Stimulated activated CD4-positive, alpha-beta T cell treated with anti-CD3 and anti-CD28 coated beads, Interleukin-1b, Interleukin-23, amount 100 ng/mL, for 1 hour (primary cell): ENCODE measurements at places on chromosomes 3 and 15.

DNA sequence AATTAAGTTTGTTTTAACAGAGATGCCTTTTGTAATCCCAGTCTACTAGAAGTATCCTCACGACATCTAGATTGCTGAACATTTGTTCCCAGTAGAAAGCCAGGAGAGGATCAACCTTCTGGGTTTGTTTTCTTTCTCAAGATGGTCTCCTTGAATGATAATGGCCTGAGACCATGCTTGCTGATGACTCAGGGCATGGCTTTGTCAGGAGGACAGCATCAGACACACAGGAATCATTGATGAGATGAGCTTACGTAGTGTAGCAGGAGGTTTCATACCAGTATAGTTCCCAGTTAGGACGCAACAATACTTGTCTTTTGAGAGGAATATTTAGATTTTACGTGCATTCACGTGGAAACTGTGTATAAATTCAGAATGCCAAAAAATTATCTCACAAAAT lies 38.6 kb downstream of the ATP1B3 start:
- DNase-seq = no peak

- DNase-seq = no peak
These were observed 34.2 kb upstream of the ACAD9 start for GRCh38 chr3:128845119-128845777.

DNA sequence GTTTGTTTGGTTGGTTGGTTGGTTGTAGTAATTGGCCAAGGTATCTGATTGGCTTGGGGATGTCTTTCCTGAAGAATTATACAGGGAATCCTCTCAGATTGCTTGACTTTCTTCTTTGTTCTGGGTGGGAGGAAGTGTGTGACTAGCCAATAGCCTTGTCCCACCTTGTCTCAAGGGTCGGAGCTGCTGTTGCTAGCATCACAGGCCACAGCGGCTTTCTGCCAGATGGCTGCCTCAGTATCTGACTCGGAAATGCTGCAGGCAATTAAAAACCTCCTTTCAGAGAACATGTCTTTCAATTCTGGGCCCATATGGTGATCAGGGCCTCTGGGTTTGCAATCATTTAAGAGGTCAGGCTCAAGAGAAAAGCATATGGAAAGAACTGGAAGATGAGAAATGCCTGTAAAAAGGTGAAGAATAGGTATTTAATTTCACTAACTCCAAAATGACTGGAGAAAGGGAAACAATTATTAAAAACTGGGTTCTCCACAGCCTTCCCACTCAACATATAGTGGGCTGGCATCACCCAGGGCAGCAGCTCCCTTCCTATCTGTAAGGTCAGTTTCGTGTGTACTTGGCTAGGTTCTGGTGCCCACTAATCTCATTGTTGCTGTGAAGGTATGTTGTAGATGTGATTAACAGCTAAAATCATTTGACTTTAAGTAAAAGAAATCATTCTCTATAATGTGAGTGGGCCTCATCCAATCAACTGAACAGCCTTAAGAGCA lies 32.4 kb downstream of the TGFBR2 start:
- DNase-seq = no peak

DNA sequence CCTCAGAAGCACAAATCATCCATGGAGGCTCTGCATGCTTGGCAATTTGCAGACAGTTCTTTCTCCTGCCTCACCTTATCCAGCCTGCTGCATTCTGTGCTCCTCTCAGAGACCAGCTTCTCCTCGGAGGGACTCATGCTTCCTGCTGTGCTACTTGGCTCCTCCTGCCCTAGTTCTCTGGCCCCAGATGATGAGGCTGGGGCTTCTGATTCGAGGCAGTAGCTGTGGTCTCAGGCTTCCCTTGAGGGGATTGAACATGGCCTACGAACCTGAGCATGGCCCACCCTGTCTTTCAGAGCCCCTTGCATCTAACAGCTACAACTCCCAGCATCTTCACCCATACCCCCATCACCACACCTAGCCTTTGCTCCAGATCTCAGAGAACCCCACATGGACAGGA lies 6.7 kb downstream of the VIPR1 start:
- no peak for DNase-seq

- DNase-seq = no peak
These were observed 78.1 kb downstream of the ZNF621 start for GRCh38 chr3:40602778-40603385.

DNA sequence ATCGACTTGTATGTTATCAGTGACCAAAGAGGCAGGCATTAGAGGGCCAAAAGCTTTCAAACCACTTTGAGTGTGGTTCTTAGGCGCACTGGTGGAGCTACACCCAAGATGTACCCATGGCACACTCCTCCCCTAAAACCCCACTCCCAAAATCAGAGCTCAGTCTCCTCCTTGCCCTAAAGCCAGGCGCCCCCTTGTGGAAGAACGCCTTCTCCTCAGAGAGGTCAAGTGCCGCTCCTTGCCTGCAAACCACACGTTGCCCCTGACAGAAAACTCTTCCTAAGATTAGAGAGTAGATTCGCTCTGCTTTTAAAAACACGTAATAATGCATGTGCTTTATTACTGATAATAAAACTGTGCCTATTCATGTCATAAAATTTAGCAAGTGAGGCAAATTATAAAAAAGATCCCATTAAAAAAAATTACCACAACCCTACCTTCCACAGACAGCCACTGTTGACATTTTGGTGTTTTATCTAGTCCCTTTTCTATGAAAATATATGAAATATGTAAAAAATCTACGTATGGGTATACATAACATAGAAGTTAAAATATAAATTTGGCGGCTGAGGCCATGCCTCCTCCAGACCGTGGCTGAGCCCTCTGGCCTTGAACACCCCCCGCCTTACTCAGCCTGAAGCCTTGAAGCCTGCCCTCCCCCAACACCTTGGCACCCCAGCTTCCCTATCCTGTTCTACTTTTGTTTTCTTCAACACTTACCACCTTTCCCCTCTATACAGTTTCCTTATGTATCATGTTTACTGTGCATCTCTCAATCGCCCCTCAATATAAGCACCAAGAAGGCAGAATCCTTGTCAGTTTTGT lies 33.5 kb downstream of the BCL2L10 start:
- peak; percentile 62 for DNase-seq

- no peak for DNase-seq
These were observed 19.3 kb downstream of the UBR1 start for GRCh38 chr15:43086551-43086950.

DNA sequence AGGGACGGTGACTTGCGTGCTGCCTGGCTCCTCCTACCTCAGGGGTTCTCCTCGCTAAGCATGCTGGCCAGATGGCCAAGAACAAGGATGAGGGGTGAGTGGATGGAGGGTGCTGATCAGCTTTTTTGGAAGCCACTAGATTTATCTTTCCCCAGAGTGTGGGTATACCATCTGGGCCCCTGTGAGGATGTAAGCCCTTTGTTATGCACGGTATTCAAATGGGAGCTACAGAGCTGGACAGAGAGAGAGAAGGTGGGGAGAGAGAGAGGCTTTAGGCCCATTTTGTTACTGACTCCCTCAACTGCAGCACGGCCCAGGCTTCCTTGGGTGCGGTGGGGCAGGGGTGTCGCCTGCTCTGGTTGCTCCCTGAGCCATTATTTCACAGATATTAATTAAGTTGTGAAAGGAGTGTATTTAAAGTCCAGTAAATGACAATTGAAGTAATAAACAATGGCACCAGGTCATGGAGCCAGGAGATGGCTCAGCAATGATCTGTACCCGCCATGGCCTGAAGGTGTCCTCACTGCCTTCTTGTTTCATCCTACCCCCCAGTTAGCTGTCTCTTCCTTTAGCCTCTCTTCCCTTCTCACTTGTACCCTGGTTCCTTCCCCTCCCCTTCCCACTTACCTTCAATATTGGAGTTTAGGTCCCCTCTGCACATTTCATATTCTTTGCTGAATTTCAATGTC lies 158.0 kb downstream of the CLSTN2 start:
- no peak for DNase-seq

DNA sequence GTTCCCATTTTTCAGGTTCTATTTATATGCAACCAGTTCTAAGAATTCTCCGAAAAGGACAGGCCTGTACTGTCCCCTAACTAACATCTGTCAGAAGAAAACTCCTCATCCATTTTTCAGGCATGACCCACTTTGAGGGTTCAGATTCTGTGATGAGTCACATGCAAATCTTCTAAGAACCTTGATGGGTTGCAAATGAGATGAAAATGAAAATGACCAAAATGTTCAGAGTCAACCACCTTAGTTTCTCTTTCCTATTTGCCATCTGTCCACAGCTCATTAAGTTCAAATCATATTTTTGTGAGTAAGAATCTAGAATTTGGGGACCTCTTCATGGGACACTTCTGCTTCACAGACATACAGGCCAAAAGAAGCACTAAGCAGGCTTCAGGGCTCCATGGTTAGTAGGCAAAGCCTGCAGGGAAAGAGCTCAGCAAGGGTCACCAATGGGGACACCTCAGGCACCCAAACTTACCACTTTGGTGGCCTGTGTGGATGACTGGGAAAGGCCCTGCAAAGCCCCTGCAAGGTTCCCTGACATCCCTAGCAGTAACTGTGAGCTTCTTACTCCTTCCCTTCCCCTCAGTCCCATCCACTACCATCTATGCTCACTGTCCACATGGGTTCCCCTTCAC lies 122.0 kb downstream of the WDR76 start:
- DNase-seq = no peak

DNA sequence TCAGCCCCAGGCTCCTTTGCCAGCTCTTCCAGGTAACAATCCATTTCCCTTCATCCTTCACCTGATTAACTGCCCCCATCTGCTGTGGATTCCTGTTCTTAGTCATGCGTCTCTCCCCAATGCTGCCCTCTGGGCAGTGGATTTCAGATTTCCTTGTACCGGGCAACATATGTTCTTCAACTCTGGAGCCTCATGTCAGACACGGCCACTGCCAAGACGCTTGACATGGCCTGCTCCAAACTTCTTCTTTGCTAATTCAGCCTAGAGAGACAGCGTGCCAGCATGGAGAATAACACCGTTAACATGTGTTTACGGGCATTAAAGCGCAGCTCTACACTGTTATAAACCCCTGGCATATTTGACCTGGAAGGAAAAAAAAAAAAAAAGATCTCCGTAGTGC lies 1035.1 kb upstream of the NR2F2 start:
- DNase-seq = no peak

DNA sequence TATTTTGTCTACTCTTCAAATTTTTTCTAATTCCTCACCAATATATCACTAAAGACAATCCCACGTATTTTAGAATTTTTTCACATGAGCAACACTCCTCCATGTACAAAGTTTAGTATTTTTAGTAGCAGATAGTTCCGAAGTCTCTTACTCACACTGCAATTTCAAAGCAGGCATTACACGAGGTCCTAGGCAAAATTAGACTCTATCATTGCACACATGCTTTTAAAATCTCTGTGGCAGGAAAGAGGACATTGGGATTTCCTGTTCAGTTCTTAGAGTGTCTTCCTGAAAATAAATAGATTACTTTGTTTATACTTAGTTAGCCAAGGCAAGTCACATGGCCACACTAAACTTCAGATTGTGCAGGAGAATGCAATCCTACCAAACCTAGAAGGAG lies 847.7 kb downstream of the ROBO2 start:
- DNase-seq = no peak

DNA sequence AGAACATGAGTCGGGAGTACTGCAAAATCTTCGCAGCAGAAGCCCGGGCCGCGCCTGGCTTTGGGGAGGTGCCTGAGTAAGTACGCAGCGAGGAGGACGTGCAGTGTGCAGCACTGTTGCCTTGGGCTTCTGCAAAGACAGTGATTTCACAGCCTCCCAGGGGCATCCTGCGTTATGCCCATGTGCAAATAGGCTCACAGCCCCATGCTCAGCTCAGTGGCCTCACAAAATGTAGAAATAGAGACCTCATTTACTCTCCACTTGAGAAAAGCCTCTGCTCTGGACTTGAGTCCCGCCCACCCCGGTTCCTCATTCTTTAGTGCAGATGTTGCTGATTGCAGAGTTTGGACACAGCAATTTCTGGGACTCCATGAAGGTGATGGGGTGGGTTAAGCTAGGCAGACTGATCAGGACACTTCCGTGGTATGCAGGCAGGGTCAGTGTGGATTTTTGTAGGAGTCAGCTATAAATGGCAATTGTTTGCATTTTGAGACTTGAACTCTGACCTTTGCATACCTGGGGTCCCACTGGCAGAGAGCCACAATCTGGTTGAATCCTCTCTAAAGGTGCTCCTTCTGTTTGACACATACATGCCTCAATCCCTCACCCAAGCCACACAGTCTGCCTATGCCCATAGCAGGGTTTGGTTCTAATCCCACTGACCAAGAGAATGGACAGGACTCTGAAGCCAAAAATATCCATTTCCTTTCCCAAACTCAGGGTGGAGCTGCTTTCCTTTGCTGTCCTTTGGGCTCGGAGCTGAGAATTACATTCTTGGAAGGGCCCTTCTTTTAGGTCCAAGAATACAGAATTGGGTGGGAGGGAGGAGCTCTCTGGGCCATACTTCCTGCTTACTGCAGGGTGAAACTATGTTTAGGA lies 20.7 kb upstream of the SLC28A1 start:
- DNase-seq = no peak

DNA sequence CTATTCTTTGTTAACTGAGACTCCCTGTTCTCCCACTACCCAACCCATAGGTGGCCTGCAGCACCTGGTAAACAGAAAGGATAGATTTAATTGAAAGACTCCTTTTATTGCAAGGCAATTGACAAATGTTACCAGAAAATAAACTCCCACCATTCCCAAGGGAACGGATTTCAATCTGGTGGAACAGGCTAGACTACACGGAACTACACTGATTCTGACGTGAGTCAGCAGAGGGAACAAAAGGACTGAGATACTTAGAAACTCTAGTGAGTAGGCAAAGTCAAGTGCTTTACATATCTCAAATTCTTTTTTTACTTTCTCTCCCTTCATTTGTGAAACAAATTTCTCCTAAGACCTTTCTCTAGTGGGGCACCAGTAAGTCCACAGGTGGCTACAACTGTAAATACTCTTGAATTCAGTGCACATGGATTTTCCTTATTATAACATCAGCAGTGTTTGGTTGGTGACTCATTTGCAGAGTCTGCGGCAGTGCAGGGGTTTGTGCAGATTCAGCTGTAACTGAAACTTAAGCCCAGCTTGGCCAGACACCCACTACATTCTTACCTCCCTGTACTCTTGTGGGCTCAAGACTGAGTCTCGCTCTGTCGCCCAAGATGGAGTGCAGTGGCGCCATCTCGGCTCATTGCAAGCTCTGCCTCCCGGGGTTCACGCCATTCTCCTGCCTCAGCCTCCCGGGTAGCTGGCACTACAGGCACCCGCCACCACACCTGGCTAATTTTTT lies 34.3 kb upstream of the PLSCR2 start:
- DNase-seq = no peak

DNA sequence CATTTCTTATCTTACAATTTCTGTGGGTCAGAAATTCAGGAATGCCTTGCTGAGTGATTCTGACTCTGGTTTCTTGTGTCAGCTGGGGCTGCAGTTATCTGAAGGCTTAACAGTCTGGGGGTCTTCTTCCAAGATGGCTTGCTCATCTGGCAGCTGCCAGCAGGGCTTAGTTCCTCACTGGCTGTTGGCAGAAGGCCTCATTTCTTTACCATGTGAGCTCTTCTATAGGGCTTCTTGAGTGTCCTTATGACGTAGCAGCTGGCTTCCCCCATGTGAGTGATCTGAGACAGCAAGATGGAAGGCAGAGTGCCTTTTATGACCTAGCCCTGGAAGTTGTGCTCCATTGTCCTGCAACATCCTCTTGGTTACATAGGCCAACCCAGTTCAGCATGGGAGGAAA lies 82.0 kb upstream of the PDZRN3 start:
- no peak for DNase-seq
